ENCODE measurements at places on chromosomes 16 and 17.

DNA sequence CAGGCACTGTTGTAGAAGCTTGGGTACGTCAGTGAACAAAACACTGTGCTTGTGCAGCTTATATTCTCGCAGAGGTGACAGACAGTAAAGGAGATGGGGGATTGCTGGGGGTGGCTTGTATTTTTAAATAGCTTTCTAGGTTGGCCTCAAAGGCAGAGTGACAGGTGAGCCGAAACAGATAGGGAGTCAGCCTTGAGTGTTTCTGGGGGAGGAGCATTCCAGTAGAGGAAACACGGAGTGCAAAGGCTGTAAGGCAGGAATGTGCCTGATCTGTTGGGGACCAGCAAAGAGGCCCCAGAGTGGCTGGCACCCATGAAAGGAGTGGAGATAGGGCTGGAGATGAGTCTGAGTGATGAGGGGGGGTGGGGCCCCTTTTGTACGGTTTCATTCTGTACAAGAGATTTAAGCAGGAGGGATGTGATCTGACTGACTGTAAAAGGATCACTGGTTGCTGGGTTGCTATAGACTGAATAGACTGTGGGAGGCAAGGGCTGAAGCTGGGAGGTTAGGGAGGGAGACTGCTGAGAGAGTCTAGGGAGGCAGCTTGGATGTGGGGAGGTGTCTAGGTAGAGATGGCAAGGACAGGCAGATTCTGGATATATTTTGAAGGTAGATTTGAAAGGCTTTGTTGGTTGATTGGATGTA lies 15.2 kb downstream of the NUP93 start:
- no peak for DNase-seq

DNA sequence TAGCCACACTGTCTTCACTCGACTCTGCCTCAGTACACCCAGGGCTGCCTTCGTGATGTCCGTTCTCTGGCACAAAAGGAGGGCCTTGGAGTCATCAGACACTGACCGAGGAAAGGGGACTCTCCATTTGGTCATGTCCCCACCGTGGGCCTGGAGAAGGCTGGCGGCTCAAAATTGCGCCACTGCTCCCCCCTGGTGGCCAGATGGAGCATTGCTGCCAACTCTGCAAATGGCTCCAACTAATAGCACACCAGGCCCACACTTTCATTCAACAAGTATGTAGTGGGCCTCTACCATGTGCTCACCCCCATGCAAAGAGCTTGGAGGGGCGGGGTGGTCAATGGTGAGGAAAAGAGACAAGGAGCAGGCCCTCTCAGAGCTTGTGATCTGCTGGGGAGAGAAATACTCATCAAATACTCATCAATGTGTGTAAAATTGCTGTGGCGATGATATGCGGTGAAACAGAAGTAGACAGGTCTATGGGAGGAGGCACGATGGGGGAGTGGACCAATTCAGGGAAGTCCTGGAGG lies 5.2 kb upstream of the GRIN2C start:
- DNase-seq, result peak; percentile 59

DNA sequence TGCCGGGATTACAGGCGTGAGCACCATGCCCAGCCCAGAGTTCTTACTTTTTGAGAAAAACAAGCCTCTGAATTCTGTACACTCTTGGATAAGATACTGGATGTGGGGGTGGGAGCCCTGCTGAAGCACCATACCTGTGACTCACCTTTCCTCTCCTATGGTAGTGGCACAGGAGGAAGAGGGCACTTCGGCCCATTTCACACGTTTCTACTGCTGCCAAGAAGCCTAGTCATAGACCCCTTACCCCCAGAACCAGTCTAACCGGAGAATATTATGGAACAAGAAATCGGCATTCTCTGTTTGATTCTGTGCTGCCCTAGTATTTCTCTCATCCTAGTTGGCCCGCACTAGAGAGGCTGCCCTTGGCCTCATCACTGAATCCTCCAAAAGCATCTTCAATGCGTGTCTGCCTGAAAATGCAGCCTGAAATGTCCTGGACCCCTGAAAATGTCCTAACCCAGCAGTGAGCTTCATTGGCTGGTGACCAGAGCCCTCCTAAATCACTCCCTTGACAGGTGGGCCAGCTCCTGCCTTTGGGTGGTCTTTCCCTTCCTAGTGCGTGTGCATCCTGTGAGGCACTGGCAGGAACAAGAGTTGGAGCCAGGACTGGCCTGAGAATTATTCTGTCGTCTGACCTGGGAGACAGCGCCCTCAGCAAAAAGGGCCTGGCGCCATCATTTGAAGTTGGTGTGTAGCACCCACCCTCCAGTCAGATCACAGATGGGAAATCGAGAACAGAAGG lies 37.9 kb downstream of the NDEL1 start:
- DNase-seq, result no peak

- no peak for DNase-seq
Measured at GRCh38 chr17:15501793-15502192, 34.4 kb upstream of the CDRT4 start.

DNA sequence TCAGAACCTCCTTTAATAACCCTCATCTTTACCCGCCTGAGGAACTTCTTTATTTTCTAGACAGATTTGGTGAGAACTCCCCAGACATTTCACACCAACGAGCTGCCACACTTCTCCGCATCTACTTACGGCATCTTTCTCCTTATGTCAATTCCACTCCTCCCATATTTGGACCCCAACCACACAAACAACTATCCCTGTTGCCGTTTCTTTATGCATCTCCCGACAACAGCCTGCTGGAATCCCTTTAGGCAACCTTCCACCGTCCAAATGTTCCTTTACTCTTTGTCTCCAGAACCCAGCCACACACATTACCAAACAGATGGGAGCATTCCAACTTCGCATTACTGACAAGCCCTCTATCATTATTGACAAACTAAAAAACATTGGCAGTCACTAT lies 8.8 kb upstream of the ENDOV start:
- no peak for DNase-seq

GRCh38 chr17:57636274-57636673 lies 108.8 kb downstream of the CCDC182 start:
- DNase-seq, result no peak

DNA sequence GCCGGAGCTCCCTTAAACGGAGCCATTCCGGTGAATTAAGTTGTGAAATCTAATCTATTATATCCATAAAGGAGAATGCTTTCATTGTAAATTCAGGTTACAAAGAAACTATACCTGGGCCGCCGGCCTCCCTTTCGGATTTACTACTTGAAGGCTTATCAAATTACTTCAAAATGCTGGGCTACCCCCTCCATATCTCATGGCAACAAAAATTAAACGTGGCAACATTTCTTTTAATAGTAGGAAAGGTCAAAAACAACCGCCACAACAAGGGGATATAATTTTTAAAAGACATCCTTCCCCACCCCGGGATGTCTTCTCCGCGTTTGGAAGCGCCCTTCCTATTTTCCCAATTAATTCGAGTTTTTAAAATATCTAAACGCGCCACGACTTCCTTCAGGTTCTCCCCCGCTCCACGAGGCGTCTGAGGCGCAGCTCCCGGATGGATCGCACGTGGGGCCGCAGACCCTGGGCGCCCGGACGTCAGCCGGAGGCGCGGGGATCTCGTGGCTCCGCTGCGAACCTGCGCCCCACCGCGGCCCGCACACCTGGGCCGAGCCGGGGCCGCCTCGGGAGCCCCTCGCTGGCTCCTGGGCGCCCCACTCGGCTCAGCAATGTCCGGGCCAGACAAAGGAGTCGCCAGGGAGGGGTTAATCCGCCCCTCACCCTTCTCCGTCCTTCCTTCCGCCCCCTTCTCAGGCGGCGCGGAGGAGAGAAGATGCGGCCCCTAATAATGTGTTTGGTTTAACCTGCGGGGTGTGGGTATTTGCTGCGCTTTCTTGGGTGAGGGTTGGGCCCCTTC lies 47.4 kb upstream of the SLC38A10 start:
- DNase-seq, result no peak
